ENCODE measurements at places on chromosomes 5 and 9.

- DNase-seq: no peak
These were observed 2.7 kb downstream of the RGMB start for GRCh38 chr5:98776066-98776705.

DNA sequence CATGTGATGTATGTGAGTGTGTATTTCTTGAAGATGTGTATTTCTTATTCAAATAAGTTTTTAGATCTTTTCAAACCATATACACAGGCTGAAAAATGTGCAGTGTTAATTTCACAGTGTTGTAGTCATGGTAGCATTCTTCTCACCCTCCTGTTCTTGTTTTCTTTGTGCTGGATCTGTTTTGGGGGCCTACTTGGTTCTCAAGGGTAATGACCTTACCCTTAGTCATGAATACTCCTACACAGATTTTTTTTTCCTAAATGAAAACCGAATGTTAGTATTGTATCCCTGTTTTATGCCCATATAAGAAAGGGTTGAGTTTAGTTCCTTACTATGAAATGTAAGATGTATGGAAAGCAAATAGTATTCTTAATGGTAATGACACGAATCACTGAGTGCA, 88.0 kb downstream of the SLC44A1 start:
- DNase-seq: no peak

GRCh38 chr5:109938453-109938852, 248.7 kb downstream of the MAN2A1 start:
- DNase-seq: no peak

DNA sequence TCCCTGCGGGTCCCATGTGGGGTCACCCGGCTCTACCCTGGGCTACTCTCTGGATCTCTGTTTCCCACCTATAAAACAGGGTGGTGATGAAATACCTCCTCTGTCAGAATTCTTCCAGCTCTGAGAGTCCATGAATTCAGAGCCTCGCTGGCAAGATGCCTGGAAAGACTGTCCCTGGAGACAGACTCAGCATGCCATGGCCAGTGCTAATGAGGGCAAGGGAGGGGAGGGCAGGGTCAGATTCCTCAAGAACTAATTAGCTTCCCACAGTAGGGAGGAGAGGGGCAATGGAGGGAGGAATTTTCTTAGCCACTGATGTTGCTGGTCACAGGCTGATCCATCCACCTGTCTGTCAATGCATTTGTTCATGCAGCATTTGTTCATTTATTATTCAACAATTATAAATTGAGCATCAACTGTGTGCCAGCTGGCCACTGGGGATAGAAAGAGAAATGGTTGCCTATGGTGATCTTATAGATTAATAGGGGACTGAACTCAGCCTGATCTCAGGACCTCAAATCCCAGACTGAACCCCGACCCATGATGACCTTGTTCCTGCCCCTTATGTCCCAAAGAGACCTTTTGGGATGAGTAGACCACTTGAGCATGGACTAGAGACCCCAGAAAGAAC, 4.7 kb downstream of the SYNPO start:
- no peak for DNase-seq

DNA sequence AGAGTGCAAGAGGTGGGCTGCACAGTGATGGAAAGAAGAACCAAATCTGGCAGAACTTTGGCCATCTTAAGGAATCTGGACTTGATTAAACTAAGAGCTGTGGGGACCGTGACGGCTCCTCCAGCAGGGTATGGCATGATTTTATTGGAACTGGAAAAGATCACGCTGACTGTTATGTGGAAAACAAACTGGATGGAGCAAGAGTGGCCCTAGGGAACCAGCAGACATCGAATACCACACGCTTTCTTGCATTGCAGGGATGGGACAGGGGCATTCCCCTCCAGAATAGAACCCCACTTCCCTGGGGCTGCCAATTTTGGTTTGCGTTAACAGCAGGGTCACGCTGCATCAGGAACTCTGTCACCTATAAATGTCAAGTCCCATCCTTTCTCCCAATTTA, 38.8 kb downstream of the INSYN2B start:
- DNase-seq: no peak

GRCh38 chr9:20662156-20662555, 21.9 kb upstream of the FOCAD start:
- no peak for DNase-seq

DNA sequence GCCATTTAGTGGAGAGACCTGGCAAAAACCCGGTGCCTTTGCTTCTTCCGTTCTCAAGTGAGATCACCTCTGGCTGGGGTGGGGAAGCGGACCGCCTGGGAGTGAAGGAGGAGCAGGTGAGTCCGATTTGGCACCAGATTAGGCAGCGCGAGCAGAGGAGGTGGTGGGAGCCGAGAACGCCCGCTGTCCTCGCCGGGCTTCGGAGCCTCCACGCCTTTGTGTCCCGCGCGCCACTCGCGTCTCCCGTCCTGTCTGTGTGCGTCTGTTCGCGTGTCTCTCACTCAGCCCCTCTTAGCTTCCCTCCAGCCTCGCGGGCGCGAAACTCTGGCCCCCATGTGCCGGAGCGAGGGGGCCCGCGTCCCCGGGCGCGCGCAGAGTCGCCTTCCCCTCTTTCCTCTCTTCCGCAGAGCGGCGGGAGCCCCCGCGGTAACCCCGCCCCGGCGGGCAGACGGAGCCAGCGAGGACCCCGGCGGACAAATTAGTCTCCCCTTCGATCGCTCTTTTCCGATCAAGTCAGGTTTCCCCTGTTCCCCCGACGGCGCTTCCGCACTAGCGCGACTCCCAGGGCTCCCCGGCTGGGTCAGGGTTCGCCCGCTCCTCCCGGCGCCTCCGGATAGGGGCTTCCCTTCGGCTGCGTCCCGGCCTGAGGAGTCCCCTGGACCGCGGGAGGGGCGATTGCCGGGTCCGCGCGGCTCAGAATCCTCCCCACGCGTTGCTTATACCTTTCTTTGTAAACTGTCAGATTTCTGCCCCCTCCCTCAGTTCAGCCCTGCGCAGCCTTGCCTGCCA, 7.1 kb downstream of the POU4F3 start:
- no peak for DNase-seq

- DNase-seq: no peak
These were observed 2.9 kb upstream of the TGFBI start for GRCh38 chr5:136025900-136026299.

All from upper lobe of right lung (tissue), 1 donor.